ENCODE measurements at places on chromosomes 2 and 18.

DNA sequence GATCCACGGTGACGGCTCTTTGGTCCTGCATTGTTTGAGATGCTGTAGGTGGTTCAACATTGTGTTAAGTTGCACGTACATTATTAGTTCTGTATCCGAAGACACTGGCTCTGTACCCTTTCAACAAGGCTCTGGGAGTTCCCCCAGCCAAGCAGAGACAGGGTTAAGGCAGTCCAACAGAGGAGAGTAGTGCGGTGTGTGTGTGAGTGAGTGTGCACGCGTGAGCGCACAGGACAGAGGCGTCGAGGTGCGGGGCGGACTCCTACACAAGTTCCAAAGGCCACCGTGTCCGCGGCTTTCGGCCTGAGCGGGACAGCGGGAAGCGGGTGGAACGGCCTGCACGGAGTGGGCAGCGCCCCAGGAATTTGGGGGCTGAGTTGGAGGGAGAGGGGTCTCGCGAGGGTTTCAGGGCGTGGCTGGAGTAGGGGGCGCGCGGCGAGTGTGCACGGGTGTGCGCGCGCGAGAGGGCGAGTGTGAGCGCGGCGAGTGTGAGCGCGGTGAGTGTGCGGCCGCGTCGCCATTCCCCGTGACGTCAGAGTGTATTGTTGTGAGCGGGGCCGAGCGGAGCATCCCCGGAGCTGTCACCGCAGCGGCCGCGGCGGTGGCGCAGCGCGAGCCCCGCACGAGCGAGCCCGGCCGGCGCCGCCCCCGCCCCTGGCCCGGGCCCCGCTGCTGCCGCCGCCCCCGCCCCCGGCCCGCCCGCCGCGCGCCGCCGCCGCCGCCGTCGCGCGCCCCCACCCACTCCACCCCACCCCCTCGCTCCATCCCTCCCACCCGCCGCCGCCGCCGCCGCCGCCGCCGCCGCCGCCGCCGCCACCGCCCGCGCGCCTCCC is at the start of gene ASXL3:
TSS of gene ASXL3 (plus strand) at position 535 of the 833 bp plus-strand sequence. CDS start 413 bp downstream, outside the sequence.
- DNase-seq = peak; percentile 52

- DNase-seq = no peak
Observed at GRCh38 chr18:22451796-22452195, 34.1 kb upstream of the CTAGE1 start.

- no peak for DNase-seq
Observed at GRCh38 chr2:220528180-220528675, 900.8 kb downstream of the SLC4A3 start.

- no peak for DNase-seq
Observed at GRCh38 chr2:38720613-38721241, 30.4 kb downstream of the SRSF7 start.

GRCh38 chr2:71783215-71783614 is 329.9 kb downstream of the DYSF start:
- DNase-seq = no peak

- peak; percentile 56 for DNase-seq
Observed at GRCh38 chr2:130756053-130756873, 923 bp downstream of the AMER3 start.

DNA sequence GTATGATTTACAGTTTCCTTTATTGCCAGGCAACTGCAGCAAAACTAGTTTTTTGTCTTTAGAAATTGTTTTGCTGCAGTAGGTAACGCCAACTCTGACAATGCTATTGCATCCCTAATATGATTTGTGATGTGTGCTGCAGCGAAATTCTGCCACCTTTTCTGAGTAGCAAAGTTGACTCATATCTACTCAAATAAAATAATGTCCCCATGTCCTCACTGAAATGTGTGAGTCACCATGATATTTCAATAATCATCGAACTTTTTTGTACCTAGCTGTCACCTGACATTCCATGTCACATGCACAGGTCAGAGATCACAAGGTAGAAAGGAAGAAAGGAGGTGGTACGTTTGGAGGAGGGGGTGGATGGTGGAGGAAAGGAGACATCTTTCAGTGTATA is 205.0 kb downstream of the RAD51AP2 start:
- DNase-seq = no peak

GRCh38 chr2:66535574-66536289 is 100.8 kb downstream of the MEIS1 start:
- DNase-seq = no peak

GRCh38 chr18:73733806-73734314 is 413.8 kb downstream of the FBXO15 start:
- DNase-seq = no peak

GRCh38 chr2:70515938-70516337 is 37.7 kb downstream of the TGFA start:
- DNase-seq = no peak

- no peak for DNase-seq
Observed at GRCh38 chr2:205270689-205271088, 411.6 kb upstream of the NRP2 start.

DNA sequence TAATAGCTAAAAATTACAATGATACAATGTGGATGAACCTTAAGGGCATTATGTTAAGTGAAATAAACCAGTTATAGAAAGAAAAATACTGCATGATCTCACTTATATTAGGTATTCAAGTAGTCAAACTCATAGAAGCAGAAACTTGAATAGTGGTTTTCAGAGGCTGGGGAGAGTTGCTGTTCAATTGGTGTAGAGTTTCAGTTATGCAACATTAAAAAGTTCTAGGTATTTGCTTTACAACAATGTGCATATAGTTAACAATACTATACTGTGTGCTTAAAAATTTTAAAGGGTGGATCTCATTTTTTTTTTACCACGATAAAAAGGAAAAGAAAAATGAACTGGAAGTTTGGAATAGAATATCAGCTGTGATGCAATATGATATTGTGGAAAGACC is 479.1 kb downstream of the SPAG16 start:
- DNase-seq = no peak

DNA sequence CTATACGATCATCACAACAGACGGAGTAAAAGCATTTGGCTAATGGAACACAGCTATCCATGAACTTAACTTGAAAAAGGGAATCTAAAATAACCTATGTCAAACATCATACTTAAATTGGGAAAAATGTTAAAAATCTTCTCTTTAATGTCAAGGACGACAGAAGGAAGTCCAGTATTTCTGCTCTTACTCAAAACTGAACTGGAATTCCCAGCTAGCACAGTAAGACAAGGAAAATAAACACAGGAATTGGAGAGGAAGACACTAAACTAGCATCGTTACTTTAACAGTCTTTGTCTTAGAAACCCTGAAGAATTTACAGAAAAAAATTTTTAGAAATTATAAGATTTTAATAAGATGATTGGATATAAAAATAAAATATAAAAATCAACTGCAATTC is 112.6 kb downstream of the HDAC4 start:
- DNase-seq = no peak

- DNase-seq = no peak
Observed at GRCh38 chr2:234772733-234773060, 179.1 kb upstream of the SH3BP4 start.

DNA sequence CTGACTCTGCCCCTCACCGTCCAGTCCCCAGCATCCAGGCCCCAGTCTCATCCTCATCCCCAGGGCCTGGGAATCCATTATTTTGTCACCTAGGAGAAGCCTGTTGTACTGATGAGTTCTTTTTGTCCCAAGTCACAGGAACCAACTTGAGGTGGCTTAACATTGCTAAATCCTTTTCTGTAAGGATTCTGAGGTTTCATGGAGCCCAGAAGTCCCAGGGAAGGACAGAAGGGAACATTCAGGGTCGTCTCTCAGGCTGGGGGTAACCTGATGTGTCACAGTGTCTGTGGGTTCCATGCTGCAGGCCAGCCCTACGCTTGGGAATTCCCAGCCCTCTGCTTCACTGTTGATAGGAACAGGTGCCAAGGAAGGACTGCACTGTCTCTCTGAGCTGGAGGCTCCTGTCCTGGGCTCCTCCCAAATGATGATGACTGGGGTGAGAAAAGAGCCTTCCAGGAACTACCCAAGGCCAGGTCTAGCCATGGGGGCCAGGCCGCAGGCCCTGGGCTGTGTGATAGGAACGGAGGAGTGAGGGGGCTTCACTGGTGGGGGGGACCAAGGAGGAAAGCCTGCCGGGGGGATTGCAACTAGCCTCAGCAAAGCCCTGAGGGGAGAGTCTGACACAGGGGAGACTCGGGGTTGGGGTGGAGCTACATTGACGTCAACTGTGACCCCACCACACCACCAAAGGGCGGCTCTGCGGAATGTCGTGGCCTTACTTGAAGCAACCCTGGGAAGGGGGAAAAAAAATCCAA is 145.7 kb downstream of the SMAD7 start:
- DNase-seq = no peak

DNA sequence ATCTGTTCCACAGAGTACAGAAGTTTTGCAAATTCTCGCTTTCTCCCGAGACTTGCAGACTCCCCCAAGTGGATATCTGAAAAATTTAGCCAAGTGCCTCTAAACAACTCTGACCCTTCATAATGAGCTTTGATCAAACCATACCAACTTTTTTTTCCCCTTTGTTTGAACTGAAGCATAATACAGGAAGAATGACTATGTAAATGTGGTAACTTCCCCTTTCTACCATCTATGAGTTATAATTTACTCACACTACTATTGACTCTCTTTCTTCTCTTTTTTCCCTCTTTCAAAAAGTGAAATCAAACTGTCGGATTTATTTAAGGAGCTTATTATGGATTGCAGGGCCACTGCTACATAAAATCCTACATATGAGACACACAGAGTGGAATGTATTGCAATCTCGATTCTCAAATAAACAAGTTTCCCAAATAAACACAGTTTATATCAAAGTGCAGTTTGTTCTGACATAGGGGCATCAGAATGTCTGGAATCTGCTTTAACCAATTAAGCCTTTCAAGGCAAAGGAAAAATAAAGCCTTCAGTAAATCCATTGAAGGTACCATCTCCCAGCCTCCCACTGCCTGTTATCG is 1.4 kb upstream of the ZNF804A start:
- no peak for DNase-seq

GRCh38 chr2:36618381-36618780 is 20.4 kb upstream of the FEZ2 start:
- peak; percentile 25 for DNase-seq
